ENCODE measurements at places on chromosomes 6 and 20.

GRCh38 chr6:40484066-40484465, 103.1 kb downstream of the LRFN2 start:
- DNase-seq: no peak

- no peak for DNase-seq
These were observed 55.8 kb upstream of the TAGAP start for GRCh38 chr6:159100395-159101182.

GRCh38 chr6:135128268-135128914, 52.7 kb upstream of the MYB start:
- DNase-seq: peak; percentile 80

GRCh38 chr6:168951217-168951616, 302.4 kb downstream of the THBS2 start:
- DNase-seq: no peak

DNA sequence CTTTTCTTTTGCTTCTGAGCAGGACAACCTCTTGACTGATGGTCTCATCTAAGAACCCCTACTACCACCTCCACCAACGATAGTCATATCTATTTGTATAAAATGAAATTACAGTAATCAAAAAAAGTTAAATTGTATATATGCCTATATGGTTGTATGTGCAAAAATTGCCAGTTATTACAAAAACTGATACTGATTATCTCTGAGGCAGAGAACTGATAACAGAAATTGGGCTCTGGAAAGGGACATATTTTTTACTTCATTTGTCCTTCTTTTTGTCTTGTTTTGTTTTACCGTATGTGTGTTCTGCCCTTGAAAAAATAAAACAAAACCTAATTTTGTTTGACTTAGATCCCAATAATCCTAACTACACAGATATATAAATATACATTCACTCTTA, 574.4 kb upstream of the NOX3 start:
- no peak for DNase-seq

GRCh38 chr6:45422503-45423110, 44.9 kb upstream of the SUPT3H start:
- DNase-seq: peak; percentile 66

DNA sequence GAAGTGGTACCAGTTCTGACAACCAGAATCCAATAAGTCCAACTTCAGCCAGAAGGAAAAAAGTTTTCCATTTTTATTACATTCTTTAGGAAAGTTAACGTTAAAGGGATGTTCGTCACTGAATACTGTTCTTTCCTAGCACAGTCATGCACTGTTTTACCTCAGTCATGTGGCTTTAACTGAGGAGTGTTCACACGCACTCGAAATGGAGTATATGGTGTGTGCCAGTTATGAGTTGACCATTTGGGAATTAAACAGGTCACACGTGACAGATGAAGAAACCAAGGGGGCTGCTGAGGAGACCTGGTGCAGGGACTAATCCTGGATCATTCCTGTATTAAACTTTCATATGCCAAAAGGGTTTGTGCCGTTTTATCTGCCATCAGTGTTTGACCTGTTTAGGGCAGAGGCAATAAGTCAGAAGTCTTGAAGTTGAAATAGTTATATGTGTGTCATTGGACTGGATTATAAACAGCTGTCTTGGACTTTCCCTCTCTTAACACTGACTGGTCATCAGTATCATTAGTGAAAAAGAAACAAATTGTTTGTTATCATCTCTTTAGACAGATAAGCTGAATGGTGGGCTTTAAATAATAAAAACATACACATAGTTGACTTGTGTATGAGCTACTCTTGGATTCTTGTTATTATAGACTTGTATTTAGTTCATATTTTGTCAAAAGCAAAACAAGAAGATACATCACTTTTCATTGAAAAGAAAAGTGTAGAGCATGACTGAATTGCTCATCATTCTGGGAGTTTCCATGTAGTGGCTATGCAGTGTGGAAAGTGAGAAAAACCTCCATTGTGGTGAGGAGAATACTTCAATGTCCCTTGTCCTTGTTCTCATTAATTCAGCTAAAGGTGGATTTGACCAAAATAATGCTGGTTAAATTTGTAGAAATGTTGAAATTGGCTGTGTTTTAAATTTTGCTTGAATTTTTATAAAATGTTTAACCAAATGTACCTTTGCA, 123.5 kb upstream of the SAMD5 start:
- DNase-seq: no peak

GRCh38 chr20:46557231-46557956, 6.9 kb upstream of the OCSTAMP start:
- DNase-seq: no peak

DNA sequence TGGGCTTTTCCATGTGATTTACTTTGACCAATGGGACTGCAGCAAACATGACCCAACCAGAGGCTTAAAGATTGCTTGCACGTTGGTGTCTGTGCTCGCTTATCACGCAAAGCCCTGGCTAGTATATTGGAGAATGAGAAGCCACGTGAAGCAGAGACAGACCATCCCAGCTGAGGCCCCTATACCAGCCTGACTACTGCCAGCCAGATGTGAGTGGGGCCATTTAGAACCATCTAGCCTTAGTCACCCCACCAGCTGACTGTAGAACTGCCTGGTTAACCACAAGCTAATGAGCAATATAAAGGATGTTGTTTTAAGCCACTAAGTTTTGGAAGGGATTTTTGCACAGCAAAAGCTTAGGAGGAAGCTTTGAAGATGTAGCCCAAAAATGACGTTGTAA, 74.5 kb downstream of the MACROD2 start:
- no peak for DNase-seq

- DNase-seq: no peak
These were observed 33.0 kb downstream of the PIGU start for GRCh38 chr20:34643928-34644327.

- no peak for DNase-seq
These were observed 79.5 kb upstream of the PBOV1 start for GRCh38 chr6:138297761-138298298.

- DNase-seq: no peak
These were observed 36.9 kb downstream of the EYA4 start for GRCh38 chr6:133277900-133278545.

DNA sequence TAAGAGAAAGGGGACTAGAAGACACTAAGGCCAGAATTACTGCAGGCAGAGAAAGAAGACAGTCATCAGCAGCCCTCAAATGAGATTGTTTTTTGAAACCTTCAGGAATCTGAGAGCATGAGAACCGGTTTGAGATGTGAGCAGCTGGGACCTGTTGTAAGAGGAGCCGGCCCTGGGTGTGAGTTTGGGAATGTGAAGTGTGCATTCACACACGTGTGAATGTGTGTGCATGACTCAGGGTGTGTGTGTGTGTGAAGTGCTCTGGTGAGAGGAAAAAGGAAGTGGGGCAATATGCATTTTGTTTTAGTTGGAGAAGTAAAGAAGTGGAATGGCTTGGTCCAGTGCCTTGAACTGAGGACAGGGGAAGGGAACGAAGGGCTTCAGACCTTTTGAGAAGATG, 4.3 kb downstream of the SCUBE3 start:
- DNase-seq: no peak

- DNase-seq: no peak
These were observed 27.7 kb upstream of the ENPP4 start for GRCh38 chr6:46102123-46102522.

GRCh38 chr6:132298344-132298949, 102.8 kb downstream of the MOXD1 start:
- peak; percentile 18 for DNase-seq

DNA sequence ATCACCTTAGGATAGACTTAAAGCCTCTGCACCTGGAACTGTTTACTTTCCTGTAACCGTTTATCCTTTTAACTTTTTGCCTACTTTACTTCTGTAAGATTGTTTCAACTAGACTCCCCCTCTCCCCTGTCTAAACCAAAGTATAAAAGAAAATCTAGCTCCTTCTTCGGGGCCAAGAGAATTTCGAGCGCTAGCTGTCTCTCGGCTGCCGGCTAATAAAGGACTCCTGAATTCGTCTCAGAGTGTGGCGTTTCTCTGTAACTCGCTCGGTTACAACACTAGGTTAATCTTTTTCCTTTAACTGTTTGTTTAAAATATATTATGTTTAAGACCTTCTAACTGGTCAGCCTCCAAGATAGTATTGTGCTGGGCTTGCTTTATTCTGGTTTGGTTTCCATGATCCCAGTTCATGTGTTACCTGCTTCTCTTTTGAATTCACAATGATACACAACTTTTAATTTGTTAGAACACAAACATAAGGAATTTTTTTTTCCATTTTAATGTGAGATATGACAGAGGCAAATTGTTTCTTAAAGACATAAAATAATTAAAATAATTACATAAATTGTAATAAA, 8.7 kb upstream of the NQO2 start:
- DNase-seq: peak; percentile 6

DNA sequence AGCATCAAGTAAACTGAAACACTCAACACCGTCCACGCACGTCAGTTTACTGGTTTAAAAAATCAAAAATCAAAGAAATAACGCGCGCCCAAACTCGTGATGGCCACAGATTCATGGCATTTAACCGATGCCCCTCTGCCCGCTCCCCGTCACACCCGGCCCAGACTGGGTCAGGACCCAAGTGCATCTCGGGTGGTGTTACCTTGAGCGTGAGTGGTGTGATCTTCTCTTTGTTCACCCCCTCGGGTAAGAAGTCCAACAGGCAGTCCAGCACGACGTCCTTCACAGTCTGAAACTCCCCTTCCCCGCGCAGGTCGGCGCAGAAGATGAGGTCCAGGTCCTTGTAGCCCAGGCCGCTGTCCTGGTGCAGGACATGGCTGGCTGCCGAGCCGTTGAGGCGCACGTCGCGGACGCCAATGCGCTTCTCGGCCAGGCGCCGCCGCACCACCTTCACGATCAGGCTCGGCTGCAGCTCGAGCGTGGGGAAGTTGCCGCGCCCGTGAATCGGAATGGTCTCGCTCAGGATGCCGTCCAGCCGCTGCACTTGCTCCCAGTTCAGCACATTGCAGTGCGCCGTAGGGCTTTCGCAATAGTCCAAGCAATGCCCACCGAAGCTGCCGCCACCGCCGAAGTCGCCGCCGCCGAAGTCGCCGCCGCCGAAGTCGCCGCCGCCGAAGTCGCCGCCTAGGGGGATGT, 945 bp downstream of the TENT5A start:
- peak; percentile 21 for DNase-seq

GRCh38 chr20:48257833-48258232, 472.6 kb upstream of the SULF2 start:
- DNase-seq: no peak

GRCh38 chr6:29628419-29629281, 4.3 kb downstream of the GABBR1 start:
- DNase-seq: peak; percentile 34

DNA sequence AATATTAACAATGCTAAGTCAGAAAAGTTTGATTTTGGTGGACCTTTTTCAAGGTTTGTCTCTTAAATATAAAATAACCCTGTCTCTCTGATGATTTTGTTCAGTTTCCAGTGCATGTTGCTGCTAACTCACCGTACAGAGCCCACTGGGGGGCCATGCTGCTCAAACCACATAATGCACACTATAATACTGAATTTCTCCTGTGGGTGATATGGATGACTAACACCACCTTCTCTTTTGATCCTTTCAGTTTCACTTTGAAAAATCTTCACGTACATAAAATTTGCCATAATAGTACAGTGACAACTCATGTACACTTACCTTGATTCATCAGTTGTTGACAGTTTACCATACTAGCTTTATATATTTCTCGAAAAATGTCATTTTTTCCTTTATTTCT, 506.6 kb upstream of the MAN1A1 start:
- DNase-seq: peak; percentile 3

- DNase-seq: no peak
These were observed 38.5 kb downstream of the PANK2 start for GRCh38 chr20:3927486-3928291.

GRCh38 chr20:11453430-11453829, 464.3 kb upstream of the BTBD3 start:
- no peak for DNase-seq

GRCh38 chr6:36083446-36083845, 46.9 kb upstream of the MAPK13 start:
- DNase-seq: no peak

DNA sequence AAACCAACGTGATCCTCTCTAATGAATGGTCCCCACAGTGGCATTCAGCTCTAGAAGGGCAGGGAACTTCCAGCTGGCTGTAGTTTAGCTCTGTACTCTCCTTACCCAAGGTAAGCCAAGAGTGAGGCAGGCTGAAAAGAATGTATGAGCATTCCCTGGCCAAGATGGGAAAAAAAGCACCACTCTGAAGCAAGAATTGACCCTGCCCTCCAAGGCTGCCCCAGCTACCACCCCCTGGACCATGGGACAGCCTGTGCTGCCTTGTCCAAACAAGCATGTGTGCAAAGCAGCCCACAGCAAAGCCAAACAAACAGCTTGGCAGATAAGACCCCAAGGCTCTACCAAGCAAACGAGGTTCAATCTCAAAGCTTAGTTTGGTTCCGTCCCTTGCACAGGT, 73.9 kb downstream of the GFOD1 start:
- no peak for DNase-seq

GRCh38 chr6:87151471-87151780, 3.9 kb upstream of the ZNF292 start:
- DNase-seq: no peak

GRCh38 chr6:21845018-21845417, 251.5 kb downstream of the SOX4 start:
- no peak for DNase-seq

GRCh38 chr20:39751557-39752137, 789.5 kb downstream of the DHX35 start:
- DNase-seq: no peak

- DNase-seq: no peak
These were observed 1849.3 kb upstream of the DEFB115 start for GRCh38 chr20:29408034-29408695.

- no peak for DNase-seq
These were observed 3.0 kb downstream of the DDO start for GRCh38 chr6:110412360-110412759.

GRCh38 chr20:4220756-4221155, 205.4 kb upstream of the RNF24 start:
- DNase-seq: no peak

- DNase-seq: no peak
These were observed 249.1 kb upstream of the PREP start for GRCh38 chr6:105651969-105652368.

DNA sequence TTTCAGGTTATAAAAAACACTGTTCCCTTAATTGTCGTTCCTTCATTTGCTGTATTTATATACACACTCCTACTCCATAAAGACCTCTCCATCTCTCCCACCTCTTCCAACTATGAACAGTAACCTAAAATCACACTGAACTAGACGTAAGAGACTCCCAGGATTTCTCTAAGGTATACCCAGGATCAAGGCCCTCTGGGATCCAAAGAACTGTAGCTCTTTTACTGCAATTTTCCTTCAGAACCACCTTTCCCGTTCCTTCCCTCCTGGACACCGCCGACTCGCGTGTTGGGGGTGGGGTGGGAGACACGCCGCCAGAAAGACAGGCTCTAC, 680 bp downstream of the LATS1 start:
- no peak for DNase-seq

DNA sequence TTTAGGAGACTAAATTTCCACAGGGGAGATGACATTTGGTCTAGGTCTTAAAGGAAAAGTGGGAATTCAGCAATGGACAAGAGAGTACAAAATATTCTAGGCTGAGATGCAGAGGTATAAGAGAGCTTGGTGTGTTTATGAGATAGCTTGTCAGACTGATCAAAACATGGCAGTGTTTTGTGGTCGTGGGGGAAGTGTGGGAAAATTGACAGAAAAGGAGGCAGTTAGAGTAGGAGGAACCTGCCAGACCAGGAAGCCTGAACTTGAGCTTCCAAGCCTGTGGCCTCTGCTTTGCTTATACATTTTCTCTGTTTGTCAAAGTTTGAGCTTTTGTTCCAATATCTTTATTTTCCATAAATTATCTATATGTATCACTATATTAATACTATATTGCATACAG, 69.5 kb upstream of the MAP3K7 start:
- no peak for DNase-seq
